ENCODE measurements at places on chromosomes 4 and X.

DNA sequence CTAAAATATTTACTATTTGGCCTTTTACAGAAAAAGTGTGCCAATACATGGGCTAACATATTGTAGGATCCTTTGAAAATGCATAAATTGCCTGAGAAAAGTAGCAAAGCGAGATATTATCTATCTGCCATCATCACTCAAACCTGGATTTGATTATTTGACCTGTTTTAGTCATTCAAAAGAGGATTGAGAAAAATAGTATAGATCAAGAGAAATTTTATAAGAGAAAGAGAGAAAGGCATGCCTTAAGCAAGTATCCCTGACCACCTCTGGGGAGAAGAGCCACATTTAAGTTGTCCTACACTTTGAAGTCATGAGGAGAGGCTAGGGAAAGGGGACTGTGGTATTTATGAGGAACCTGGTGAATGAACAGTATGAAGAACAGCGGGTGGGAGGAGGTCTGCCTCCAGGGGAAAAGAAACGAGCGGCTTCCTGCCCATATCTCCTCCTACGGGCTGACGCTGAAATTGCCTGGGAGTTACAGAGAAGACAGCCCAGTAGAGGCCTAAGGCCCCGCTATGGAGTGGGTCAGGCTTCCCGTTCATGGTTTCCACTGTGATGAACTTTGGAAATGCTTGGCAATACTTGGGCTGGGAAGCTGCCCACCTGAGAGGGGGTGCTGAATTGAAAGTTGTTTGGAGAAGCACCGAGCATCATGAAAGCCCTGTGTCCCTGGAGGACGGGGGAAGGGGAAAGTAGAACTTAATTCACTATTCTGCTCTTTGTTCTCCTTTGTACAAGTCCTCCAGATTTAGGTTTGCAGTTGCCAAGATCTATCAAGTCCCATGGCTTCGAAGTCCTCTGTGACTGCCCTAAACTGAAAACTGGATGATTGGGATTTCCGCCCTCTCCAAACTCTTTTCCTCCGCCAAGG is 106.9 kb upstream of the ACSL4 start:
- DNase-seq, result no peak

GRCh38 chr4:82331814-82332213 is 42.0 kb downstream of the HNRNPD start:
- DNase-seq, result no peak

- no peak for DNase-seq
These were observed 67.4 kb downstream of the MANBA start for GRCh38 chr4:102693262-102693850.

DNA sequence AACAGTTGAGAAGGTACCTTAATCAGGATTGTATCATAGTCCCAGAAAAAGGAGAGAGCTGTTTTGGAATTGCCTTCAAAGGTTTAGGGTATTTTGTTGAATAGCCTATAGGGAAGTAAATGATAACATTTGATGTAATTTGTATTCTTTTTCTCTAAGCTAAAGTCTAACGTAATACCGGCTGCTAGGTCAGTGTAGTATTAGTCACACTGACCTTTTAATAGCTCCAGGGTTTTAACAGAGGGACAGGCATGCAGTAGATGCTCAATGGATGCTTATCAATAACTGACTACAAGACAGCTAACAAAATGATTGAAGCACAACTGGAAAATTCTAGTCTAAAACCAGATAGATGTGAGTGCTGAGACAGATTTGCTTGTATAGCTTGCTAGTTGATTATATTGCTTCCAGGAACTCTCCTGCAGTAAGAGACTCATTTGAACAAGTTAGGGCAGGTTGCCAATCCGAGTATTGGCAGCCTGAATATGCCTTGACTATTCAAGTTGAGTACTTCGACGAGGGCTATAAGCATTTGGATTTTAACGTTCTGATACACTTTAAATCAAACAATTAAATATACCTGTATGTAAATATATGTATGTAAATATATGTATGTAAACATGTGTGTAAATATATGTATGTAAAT is 16.5 kb upstream of the PNPLA4 start:
- DNase-seq, result no peak

DNA sequence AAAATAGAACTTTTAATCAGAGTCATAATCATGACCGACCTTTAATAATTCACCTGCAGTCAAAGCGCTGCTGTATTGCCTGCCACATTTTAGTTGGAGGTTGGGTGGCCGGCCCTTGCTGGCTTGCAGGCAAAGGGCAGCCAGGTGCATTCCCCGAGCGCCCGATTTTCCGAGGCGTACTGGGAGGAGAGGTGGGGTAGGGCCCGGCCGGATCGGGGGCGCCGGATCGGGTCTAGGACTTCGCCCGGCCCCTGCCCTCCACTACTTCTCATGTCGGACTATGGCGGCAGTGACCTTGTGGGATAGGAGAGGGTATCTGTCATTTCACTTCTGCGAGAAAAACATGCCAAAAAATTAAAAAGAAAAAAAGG is 2.5 kb upstream of the RS1 start:
- peak; percentile 35 for DNase-seq
